Hematopoietic multipotent progenitor cell treated with erythropoietin and hydrocortisone succinate and interleukin-3 and kit ligand, for 8 days (in vitro differentiated cells): ENCODE measurements at places on chromosomes 5 and 9.

DNA sequence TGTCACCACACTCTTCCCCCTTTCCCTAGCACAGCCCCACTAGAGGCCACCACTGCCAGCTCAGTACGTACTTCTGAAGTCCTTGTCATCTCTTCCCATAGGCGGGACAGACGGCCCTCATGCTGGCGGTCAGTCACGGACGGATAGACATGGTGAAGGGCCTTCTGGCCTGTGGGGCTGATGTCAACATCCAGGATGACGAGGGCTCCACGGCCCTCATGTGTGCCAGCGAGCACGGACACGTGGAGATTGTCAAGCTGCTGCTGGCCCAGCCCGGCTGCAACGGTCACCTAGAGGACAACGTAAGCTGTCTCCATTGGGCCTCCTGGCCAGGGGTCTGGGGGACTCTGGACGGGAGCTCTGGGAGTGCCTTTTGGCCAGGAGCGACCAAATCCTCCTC lies 99.4 kb upstream of the DMRT1 start:
- no peak for DNase-seq

DNA sequence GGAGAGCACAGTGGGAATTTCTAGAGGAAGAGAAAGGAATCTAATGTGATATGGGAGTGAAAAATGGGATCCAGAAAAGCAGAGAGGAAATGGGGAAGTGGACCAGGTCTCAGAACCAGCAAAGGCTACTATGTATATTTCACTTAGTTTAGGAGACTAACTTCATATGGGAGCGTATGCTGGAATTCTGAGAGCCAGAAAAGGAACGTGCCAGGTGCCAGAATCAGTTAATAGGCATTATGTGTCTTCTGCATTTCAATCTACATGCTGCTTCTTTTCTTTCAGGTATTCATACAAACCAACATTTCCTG lies 28.5 kb upstream of the IFNA14 start:
- no peak for DNase-seq

GRCh38 chr5:82593481-82593880 lies 315.3 kb upstream of the RPS23 start:
- DNase-seq = no peak

DNA sequence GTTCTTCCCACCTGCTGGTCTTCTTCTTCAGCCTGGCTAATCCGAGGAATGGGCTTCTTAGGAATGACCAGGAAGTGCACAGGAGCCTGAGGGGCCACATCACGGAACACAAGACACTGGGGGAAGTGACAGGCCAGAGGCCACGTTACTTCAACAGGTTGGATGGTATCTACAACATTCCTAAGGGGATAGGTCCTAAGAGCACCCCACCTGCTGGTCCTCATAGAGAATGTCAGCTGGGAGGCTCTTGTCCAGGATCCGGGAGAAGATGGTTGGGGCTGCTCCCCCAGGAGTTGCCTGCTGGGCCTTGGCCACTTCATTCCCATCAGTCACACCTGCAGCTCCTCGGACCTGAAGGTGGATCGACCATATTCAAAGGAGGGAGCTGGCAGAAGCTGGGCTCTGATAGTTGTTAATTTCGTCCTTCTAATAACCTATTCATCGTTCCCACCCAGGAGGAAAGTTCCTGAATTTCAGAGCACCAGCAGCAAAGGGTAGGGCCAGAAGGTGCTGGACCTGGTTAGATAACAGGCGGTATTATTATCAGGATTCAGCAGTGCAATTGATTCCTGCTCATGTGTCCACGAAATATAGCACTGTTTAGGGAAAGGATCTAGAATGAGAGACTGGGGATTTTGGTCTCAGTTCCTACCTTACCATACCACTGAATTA lies 1.3 kb downstream of the HINT2 start:
- DNase-seq = peak; percentile 75

GRCh38 chr9:135394131-135394530 lies 85.5 kb upstream of the PPP1R26 start:
- no peak for DNase-seq

- no peak for DNase-seq
Observed at GRCh38 chr5:145531038-145531734, 304.0 kb downstream of the PRELID2 start.

- DNase-seq = no peak
Observed at GRCh38 chr9:16247188-16247875, 623.1 kb downstream of the BNC2 start.

- DNase-seq = no peak
Observed at GRCh38 chr9:87278971-87279733, 218.5 kb upstream of the DAPK1 start.

GRCh38 chr5:79743846-79744605 lies 54.4 kb downstream of the CMYA5 start:
- DNase-seq = no peak

DNA sequence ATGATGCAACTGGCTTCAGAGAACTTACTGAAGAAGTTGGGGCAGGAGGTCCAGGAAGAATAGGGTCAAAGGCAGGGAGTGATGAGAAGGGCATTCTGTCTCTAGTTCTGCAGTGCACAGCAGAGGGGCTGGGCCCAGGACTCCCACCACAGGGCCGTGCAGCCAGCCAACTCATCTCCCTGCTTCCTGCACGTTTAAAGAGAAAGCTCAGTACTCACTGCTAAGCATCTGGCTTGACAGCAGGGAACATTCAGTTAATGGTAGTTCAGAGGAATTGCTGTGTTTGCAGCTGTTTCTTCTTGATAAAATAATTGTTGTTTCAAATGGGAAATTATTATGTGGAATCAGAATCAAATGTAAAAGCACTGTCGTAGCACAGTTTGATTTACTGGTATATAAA lies 25.6 kb upstream of the SCAMP1 start:
- DNase-seq = no peak

DNA sequence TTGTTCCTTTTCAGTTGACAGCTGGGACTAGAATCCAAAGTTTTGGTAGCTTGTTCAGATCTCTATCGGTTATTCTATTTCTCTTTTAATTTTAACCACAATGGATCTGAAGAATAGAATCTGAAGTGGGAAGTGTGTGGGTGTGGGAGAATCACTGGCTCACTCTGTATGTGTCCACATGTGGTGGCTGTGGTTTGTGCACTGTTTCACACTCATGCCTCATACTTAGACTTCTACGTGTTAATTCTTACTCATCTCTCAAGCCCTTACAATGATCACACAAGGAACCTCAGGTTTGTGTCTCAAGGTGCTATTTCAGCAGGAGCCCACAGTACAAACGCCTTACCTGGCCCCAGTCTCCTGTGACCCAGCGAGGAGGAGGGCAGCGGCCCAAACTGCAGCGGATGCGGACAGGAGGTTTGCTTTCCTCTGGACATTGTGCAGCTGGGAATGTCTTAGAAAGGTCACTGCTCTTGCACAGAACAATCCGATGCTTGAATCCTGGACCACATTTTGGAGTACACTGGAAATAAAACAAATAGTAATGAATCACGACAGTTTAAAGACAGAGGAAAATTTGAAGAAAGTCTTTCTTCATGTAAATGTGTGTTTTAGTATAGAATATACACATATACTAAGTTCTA lies 309.1 kb downstream of the ADAMTS6 start:
- no peak for DNase-seq

- no peak for DNase-seq
Observed at GRCh38 chr9:77729177-77729576, 81.1 kb upstream of the GNA14 start.

GRCh38 chr5:6734243-6734700 lies 21.0 kb downstream of the TENT4A start:
- DNase-seq = no peak

DNA sequence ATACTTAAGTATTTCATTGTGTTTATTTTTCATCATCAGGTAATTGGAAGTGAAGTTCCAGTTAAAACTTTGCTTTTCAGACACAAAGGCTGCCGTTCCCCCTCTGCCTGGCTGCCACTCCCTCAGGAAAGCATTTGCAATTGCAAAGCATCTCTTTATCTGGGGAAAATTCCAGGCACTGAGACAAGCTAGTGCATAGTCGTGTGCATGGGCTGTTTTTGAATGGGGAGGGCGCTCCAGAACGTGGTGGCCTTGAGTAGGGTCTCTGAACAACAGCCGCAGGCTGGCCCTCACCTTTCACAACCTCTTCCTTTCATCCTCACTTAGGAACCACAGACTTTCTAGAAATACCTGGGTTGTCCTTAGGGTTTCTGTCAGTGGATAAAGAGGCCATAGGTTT lies 285.1 kb upstream of the ADAMTS16 start:
- DNase-seq = no peak

- no peak for DNase-seq
Observed at GRCh38 chr5:151684690-151685361, 1.9 kb downstream of the SPARC start.

- DNase-seq = no peak
Observed at GRCh38 chr5:143613329-143613728, 198.6 kb upstream of the HMHB1 start.

- no peak for DNase-seq
Observed at GRCh38 chr5:15533129-15533893, 33.3 kb downstream of the FBXL7 start.

DNA sequence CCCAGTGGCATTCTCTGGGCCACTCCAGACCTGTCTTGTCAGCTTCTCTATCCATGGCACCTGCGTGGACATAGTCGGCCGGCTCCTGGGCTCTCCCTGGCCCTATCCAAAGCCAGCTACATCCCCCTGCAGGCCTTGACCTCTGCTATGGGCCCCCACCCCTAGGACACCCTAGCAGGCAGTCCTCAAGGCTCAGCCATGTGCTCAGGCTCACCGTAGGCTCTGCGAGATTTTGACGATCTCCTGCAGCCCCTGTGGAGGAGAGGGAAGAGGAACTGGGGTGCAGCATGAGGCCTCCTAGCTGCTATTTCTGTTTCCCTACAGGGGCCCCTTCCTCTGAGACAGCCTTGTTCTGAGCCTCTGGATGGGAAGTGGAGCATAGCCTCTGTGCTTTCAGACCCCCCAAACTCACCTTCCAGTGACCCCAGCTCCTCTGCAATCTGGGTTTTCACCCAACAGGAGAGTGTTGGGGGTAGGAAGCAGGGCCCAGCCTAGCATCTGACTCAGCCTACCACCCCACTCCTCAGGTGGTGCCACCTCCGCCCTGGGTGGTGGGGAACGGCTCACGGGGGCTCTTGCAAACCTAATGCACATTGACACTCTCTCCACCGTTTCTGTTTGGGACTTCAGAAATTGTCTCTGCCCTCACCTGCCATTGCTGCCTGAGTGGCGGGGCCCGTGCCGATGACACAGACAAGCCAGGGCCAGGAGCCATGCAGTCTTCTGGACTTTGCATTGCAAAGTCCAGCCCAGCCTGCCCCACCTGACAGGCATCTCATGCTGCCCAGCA lies 36.7 kb downstream of the HRH2 start:
- DNase-seq = no peak

DNA sequence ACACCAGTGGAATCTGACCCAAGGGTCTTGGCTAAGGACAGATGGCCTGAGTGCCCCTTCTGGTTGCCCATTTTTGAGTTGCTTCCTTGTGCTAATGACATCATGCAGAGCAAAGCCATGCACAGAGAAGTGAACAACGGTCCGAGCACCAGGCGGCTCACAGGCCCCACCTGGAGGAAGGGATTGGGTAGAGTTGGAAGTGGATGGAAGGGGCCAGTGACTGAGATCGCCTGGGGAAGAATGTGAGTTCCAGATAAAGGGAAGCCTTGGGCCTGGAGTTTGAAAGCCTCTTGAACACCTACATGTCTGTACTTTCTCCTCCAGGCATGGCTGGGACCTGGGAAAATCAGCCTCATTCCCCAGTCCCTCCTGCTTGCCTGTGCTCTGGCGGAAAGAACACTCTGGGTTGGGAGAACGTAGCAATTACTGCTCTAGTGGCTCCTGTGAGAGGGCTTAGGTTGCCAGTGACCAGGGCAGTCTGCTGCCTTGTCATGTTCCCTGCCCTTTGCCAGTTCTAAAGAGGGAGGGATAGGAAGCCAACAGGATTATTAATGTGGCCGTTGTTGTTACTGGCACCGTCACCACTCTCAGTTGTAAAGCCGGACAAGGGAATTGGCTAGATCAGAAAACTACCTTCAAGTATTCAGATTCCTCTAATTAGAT lies 62.5 kb upstream of the PTPN3 start:
- no peak for DNase-seq

DNA sequence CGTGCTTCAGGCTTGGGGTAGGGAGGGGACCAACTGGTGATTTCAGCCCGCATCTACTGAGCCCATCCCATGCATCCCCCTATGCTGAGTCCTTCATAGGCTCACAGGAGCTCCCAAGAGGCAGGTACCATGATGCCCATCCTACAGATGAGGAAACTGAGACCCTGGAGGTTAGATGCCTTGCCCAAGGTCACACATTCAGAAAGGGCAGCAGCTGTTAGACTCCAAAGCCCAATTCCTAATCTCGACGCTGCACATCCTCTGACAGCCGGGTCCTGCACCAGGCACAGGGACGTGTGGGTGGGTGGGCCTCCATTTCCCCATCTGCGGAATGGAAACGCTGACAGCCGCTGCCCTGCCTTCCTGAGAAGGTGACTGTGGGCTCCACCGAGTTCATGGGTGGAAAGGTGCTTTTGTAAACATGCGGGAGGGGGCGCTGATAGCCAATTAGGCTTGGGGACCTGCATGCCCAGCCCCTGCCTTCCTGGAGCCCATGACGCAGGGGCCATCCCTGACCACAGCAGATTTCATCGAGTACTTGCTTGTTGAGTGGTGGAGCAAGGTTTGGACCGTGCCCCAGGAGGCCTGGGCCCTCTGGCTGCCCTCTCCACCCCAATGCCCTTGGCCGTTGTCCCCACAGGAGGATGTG lies 2.2 kb downstream of the DNM1 start:
- no peak for DNase-seq

DNA sequence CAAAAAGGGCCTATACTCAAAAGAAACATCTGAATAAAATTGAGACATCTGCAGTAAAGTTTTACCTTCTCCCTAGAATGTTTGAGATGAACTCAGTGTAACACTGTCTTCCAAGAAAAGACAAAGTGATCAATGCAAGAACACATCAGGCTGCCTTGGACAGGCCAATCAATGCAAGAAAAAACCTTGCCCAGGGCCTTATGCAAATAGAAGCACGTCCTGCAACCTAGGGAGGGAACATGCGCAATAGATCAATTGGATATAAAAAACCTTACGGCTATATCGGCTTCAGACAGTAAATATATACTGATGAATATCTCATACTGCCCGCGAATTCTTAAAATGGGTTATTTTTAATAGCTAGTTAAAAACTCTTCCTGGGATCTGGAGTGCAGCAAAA lies 66.4 kb upstream of the POU5F2 start:
- no peak for DNase-seq

DNA sequence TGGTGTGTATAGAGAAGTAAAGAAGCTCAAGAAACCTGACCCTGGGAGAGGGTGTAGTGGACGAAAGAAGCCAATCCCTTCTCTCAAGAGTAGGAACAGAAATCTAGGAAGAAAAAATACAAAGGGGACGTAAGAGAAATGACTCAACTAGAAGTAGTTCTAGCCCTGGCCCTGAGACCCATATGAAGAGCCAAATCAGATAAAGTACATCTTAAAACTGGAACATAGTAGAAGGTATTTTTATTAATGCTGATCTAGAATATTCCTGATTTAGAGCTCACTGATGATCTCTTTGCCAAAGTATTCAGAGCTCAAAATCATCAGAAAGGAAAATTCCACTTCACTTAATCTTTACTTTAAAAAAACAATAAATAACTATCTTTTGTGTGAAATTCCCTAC lies 184.8 kb downstream of the MLLT3 start:
- DNase-seq = no peak
